ENCODE measurements at places on chromosomes 4 and X.

GRCh38 chr4:41879552-41879951 is 55.7 kb upstream of the TMEM33 start:
- no peak for DNase-seq

GRCh38 chrX:8405631-8406030 is 59.0 kb upstream of the VCX3B start:
- no peak for DNase-seq

GRCh38 chrX:84199688-84200087 is 11.7 kb upstream of the RPS6KA6 start:
- no peak for DNase-seq

- DNase-seq, result no peak
These were observed 12.8 kb downstream of the APLN start for GRCh38 chrX:129641941-129642340.

DNA sequence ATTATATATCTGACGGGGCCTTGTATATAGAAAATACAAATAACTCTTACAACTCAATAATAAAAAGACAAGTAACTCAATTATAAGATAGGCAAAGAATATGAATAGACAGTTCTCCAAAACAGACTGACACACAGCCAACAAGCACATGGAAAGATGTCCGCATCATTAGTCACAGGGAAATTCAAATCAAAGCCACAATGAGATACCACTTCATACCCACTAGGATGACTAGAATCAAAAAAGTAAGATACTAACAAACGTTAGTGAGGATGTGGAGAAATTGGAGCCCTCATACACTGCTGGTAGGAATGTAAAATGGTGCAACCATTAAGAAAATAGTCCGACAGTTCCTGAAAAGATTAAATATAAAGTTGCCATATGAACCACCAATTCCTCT is 115.7 kb downstream of the RCHY1 start:
- DNase-seq, result no peak

- no peak for DNase-seq
These were observed 302.7 kb downstream of the GPM6A start for GRCh38 chr4:175509320-175509719.

DNA sequence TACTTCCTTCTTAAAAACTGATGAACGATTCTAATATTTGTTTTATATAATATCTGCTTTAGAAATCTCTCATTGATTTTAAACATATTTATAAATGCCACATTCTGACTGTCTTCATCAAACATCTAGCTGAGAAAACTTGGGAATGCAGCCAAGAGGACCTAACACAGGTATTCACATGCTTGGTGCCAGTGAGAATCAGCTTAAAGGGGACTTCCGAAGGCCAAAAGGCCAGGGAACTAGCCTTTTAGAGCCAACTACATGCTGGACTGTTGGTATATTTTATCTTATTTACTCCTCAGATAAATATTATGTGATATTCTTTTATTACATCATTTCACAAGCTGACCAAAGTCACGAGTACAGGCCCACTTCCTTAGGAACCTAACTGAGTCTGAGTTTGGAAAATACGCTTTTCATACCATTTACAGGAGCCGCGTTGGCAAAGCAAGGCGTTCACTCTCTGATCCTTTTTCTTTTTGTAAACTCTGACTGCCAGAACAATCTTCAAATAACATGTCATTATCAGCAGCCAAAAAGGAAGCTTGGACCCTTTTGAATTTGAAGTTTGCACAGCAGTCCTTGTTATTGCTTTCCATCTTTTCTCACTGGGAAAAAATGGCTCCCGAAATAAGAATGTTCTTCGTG is 41.1 kb upstream of the PDLIM3 start:
- no peak for DNase-seq

DNA sequence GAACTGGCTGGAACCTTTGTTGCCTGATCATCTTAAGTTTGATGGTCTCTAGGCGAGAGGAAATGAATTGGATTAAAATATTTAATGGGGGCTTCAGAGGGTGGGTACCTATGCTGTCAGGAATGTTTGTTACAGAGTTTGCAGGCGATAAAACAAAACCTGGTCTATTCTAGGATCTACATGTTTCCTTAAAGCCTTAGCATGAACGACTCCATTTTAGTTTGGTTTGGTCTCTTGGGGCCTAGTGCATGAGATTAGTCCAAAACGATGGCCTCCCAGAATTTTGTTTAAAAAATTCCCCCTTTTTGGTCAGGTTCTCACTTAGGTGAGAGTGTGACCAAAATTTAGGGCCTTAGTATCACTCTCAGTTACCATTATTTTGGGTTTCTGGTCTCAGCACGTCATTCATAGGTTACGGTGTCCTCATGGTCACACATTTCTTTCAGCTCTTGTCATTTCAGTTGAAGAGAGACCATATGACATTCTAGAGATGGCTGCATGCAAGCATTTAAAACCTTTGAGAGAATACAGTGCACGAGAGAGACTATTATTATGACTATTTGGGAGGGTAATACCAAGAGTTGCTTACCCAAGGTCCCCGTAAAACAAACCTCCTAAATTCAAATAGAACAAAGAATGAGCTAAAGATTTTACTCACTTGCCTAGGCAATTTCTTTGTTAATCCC is 13.8 kb downstream of the MOB1B start:
- DNase-seq, result no peak

DNA sequence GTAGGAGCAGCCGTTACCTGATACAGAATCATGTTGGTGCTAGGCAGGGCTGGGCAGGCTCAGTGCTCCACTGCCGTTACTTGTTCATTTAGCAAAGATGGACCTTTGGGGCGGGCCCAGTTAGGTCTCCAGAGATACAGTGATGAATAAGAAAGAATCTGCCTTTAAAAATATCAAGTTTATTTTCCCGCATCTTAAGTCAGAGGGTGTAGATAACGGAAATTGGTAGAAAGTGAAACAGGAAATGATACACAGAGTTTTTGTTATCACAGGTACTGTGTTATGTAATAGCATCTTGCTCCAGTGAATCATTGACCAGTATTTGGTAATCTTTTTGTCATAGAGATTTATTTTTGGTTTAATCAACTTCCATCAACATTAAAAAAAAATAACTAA is 5.5 kb downstream of the TMEM131L start:
- DNase-seq, result no peak

DNA sequence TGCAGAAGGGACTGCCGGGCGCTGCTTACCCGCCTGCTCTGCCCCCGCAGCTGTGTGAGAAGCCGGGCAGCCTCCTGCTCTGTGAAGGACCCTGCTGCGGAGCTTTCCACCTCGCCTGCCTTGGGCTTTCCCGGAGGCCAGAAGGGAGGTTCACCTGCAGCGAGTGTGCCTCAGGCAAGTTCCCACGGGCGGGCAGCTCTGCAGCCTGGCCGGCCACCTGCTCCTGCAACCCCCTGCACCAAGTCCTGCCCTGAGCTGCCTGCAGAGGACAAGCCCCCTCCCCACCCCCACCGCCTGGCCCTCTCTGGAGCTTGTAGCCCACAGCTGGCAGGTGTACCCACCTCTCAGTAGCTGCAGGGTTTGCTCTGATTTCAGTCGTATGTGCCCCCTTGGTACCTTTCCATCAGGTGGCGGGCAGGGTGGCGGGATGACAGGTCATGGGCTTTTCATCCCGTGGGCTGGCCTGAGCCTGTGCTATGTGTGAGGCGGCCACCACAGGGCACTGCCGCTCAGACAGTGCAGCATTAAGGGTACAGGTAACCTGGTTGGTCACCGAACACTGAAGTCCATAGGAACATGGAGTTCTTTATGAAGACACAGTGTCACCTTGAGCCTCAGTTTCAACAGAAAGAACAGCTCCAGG is 56.6 kb downstream of the NELFA start:
- no peak for DNase-seq

DNA sequence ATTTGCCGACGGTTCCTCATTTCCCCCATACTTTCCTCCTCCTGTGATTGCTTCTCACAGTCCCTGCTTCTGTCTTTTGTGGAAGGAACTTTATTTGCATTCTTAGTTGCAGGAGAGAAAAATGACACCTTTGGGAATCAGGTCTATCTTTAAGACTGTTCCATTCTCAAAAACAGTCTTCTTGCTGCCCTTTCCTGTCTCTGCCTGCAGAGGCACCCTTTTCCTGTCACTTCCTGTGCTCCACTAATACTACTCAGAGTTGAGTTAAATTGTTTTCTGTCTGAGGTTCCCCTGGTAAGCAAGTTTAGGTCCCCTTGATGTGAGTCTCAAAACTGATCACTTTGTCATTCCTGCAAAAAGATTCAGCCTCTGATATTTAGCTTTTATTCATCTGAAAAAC is 208.8 kb upstream of the CLNK start:
- DNase-seq, result no peak
